ENCODE measurements at places on chromosomes 6 and 20.

DNA sequence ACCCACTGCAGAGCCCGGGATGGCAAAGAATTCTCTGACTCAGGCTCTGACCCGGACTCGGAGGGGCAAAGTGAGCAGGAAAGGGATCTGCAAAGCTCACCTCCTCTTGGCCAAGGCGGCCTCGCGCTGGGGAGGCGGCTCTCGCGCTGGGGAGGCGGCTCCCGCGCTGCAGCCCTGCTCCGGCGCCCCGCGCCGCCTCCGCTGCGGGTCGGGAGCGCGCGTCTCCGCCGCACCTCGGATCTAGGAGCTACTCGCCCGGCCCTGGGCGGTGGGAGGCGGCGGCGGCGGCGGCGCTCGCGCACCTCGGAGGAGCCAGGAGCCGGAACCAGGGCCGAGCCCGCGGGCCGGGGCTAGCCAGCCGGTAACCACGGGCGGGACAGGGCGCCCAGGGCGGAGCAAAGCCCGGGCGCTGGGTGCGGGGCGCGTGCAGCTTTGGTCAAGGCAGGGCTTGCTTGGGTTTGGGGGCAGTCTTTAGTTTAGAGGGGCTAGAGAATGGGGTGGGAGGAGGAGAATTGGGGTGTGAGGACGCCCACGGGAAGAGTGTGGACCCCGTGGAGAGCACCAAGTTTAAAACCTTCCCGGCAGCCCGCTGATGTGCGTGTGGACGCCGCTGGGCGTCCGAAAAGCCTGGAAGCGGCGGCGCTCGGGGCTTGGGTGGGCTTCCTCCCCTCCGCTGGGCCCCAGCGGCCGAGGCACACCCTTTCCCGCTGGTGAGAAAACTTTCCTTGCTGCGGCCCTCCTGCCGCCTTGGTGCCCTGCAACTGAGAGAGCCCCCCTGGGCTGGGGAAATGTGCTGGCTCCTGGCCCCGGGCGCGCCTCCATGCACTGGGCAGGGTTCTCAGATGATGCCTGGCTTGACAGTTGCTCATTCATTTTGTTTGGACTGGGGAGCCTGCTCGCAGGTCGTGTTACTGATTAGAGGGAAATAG lies at the start of gene MRAP2:
Gene MRAP2, plus strand, starts transcription at position 250 of the 929 bp plus-strand sequence. CDS start 21,547 bp downstream, outside the sequence.
- no peak within 1 kb of the TSS for H3K27ac ChIP-seq
- peak within 1 kb of the TSS; percentile 25 for H3K4me3 ChIP-seq
- H3K4me1 ChIP-seq: peaks cover 2% of the 10 kb centered on the region
- peak; percentile 13 for DNase-seq

- no peak overlapping the region for H3K4me3 ChIP-seq
- DNase-seq: no peak
- peaks cover 4% of the 10 kb centered on the region for H3K36me3 ChIP-seq
- H3K4me1 ChIP-seq: no peaks in the 10 kb centered on the region
Observed at GRCh38 chr6:132445201-132445951, 44.1 kb upstream of the MOXD1 start.

DNA sequence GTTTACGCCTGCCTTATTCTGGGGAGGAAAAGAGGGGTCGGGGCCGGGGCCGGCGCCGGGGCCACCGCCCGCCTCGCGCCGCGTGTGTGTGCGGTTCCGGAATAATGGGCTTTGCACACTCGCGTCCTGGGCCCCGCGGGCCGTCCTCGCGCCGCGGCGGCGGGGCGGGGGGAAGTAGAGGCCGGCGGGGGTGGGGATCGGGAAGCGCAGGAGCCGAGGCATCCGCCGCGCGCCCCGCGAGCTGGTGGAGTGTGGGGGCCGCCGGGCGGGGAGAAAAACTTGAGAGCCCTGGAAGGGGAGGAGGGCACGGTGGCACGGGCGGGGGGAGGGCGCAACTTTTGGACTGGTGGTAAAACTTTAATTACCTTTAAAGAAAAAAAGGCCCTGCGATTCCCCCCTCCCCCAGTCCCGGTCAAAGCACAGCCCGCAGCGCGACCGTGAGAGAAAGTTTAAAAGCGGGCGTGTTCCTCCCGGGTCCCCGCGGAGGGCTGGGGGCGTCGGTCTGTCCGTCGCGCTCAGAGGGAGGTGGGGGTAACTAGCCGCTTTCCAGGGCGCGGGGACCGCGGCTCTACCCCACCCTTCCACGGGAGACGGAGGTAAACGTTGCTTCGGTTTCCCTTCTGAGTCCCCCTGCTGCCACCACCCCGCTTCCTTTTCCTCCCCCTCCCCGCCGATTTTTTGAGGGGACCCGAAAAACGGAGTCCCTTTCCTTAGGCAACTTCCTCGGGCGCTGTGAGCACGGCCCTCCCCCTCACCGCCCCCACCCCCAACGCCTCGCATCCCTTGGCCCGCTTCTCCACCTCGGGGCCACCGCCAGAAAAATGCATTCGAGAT lies 1.9 kb downstream of the L3MBTL3 start:
- peaks cover 47% of the 10 kb centered on the region for H3K4me1 ChIP-seq
- peaks cover 20% of the 10 kb centered on the region for H3K36me3 ChIP-seq
- peak overlapping the region; percentile 86 for H3K4me3 ChIP-seq
- peak overlapping the region; percentile 93 for H3K27ac ChIP-seq

DNA sequence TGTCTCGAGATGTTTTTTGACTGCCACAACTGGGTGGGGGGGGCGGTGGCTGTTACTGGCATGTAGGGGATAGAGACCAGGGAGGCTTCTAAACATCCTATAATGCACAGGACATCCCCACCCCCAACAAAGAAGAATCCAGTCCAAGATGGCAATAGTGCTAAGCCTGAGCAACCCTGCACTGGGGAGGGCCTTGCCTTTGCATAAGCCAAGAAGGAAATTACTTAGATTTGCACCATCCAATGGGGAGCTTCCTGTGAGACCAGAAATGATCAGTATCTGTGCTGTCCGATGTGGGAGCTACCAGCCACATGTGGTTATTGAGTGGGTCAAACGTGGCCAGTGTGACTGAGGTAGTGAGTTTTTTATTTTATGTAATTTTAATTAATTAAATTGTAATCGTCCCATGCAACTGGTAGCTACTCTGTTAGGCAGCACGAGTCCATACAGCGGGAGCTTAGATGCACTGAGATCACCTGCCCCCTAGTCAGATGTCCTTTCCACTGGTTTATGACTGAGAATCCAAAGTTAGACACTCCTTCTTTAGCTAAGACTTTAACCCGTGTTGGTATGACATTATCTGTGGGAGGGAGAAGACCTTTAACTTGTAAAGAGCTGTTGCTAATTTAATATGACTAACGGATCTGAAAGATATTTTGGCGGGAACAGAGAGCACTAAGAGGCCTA lies 97.4 kb upstream of the NEDD9 start:
- H3K27ac ChIP-seq: peak overlapping the region; percentile 78
- peaks cover 46% of the 10 kb centered on the region for H3K36me3 ChIP-seq
- no peaks in the 10 kb centered on the region for H3K27me3 ChIP-seq
- DNase-seq: no peak

DNA sequence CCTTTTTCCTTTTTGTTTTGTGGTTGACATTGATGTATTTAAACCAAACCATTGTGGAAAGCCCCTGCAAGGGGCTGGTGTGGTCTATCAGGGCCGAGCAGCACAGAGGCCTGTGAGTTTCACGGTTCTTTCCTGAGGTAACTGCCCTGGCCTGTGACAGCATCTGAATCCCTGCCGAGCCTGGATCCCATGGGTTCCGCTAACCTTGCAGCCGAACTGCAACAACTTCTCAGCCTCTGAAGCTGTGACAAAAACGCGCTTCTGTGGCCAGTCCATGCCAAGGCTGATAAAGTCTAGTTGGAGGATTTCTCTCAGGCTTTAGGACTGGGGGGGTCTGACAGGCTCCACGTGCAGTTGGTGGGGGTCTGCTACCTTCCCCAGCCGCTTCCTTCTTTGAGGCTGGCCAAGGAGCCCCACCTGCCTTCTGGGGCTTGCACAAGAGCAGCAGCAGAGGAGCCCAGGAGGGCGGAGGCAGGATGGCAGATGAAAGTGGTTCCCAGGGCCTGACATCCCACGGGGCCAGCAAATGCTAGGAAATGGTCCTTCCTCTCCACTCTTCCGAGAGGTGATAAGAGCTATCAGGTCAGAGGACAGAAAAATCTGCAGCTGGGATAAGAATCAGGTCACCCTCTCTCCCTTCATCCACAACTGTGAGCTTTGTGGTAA lies 150.9 kb downstream of the PREX1 start:
- H3K27ac ChIP-seq: no peak overlapping the region
- H3K27me3 ChIP-seq: no peaks in the 10 kb centered on the region
- H3K36me3 ChIP-seq: peaks cover 26% of the 10 kb centered on the region
- DNase-seq: no peak

DNA sequence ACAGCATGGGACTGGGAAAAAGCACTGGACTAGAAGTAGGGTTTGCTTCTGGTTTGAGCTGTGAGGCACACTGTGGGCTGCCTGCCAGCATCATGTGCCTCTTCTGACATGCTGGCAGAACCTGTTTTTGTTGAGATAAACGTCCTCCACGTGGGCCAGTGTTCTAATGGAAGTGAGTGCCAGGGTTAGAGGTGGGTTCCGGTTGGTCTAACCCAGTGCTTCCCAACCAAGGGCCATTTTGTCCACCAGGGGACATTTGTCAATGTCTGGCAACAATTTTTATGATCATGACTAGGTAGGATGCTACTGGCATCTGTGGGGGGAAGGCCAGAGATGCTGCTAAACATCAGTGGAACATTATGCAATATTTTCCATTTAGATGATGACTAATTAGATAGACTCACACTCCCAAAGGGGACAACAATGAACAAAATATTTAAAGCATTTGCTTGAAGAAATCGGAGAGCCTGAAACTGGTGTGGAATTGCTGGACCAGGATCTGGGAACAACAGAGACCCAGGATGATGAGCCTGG lies 7.8 kb upstream of the APMAP start:
- H3K4me3 ChIP-seq: no peak overlapping the region
- no peak for DNase-seq
- H3K27me3 ChIP-seq: no peaks in the 10 kb centered on the region
- peak overlapping the region; percentile 79 for H3K27ac ChIP-seq

DNA sequence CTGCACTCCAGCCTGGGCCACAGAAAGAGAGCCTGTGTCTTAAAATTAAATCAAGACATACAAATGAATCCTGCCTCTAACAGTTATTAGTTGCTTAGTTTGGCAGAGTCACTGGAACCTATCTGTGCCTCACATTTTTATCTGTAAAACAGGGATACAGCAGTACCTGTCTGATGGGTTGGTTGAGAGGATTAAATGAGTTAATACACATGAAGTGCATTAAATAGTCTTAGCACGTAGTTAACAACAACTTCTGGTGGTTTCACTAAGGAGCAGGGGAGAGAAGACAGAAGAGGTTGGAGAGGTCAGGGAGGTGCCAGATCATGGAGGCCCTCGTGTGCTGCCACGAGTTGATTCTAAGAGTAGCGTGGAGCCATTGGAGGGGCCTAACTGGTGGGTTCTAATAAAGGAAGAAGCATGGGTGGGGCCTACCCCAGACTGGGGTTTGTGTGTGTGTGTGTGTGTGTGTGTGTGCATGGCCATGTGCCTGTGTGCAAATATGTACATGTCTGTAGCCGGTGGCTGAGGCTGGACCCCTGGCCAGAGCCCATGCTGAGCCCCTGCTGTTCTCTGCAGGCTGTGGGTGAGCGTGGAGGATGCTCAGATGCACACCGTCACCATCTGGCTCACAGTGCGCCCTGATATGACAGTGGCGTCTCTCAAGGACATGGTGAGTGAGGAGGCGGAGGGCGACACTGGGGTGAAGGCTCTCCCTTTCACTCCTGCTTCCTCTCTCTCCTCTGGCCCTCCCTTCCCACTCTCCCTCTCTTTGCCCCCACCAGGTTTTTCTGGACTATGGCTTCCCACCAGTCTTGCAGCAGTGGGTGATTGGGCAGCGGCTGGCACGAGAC lies 9.1 kb downstream of the RBCK1 start:
- peaks cover 50% of the 10 kb centered on the region for H3K36me3 ChIP-seq
- DNase-seq: no peak
- H3K27ac ChIP-seq: peak overlapping the region; percentile 8
- H3K4me1 ChIP-seq: peaks cover 32% of the 10 kb centered on the region

- H3K4me3 ChIP-seq: no peak overlapping the region
- H3K27me3 ChIP-seq: no peaks in the 10 kb centered on the region
- no peaks in the 10 kb centered on the region for H3K36me3 ChIP-seq
- H3K4me1 ChIP-seq: no peaks in the 10 kb centered on the region
- H3K27ac ChIP-seq: no peak overlapping the region
Observed at GRCh38 chr6:145213614-145214013, 521.7 kb downstream of the EPM2A start.

DNA sequence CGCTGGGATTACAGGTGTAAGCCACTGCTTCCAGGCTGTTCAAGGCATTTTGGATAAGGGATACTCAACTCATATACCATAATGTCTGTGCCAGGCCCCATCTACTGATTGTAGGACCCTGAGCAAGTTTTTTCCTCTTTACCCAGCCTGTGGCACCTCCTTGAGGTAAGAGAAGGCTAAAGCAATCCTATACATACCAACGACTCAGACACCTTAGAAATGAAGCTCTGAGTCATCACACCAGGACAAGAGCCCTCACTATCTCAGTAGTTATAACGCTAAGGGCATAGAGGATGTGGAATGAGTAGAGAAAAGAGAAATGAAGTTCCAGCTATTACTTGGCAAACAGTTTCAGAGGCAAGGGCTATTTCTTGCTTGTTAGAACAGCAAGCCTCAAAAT lies 16.9 kb downstream of the NDRG3 start:
- DNase-seq: no peak
- no peaks in the 10 kb centered on the region for H3K36me3 ChIP-seq
- H3K4me1 ChIP-seq: peaks cover 30% of the 10 kb centered on the region
- H3K4me3 ChIP-seq: no peak overlapping the region
- H3K27me3 ChIP-seq: no peaks in the 10 kb centered on the region

DNA sequence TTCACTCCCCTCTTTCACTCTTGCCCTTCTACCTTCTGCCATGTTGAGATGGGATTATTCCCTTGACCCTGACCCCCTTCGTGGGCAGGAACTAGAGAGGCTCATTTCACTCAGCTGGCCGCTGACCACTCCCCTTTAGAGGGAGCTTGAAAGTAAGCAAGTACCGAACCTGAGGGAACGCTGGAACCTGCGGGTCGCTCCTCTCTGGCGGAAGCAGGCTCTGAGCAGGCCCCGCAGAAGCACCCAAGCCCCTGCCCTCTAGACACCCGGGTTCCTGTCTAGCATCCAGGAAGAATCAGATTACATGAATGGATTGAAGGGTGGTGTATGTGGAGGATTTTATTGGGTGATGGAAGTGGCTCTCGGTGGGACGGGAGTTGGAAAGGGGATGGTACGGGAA lies 11.9 kb upstream of the MYCT1 start:
- no peaks in the 10 kb centered on the region for H3K27me3 ChIP-seq
- no peaks in the 10 kb centered on the region for H3K4me1 ChIP-seq
- H3K4me3 ChIP-seq: no peak overlapping the region
- no peak for DNase-seq
- no peak overlapping the region for H3K27ac ChIP-seq
